Fibroblast of upper back skin (primary cell): ENCODE measurements at places on chromosomes 4 and X.

GRCh38 chr4:183130328-183131155 is 31.5 kb downstream of the WWC2 start:
- DNase-seq, result peak; percentile 62

DNA sequence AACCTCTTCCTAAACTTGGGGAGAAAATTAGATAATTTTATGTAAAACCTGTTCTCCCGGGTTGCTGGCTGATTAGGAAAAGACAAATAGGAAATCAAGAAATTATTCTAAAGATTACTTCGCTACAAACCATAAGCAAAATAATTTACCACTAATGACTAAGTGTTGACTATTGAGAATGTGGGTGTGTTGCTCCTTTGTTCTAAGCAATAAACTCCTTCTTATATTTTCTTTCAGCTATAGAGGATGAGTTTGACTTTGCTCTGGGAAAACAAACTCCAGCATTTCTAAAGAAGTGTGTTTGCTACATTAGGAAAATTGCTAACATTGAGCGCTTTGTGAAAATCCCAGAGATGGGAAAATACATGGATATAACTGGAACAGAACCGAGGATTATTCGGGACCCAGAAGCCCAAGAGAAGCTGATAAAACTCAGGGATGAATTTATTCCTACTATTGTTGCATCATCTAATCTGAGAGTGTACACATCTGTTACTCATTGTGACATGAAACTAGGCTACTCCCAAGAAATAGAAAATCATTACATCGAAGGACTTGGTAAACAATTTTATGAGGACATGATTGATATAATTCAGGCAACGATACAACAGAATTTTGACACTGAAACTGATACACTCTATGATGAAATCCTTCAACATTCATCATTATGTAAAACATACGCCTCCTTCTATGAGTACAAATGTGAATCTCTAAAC is 194.2 kb downstream of the NWD2 start:
- DNase-seq, result no peak

DNA sequence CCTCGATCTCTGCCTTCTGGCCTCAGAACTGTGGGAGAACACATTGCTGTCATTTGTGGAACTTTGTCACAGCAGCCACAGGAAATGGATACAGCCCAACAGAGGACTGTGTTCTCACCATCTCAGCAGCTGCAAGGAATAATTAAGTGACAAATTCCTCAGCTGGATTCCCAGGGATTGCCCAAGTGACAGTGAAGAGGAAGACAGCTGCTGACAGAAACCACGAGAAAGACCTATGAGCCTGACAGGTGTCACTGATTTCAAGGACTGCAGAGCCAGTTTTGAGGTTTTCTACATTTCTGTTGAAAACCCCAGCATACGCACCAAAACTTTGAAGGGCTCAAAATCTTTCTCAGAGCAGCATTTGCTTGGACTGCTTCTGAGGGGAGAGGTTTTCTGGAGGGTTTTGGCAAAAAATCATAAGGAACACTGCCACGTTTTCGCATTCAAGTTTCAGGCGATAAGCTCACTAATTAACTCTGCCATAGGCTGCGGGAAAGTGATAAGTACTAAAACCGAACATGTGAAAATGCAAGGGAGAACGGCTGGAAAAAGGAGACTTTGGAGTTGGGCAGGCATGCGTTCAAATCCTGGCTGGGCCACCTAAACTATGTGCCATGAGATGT is 88.8 kb downstream of the DRD5 start:
- no peak for DNase-seq

DNA sequence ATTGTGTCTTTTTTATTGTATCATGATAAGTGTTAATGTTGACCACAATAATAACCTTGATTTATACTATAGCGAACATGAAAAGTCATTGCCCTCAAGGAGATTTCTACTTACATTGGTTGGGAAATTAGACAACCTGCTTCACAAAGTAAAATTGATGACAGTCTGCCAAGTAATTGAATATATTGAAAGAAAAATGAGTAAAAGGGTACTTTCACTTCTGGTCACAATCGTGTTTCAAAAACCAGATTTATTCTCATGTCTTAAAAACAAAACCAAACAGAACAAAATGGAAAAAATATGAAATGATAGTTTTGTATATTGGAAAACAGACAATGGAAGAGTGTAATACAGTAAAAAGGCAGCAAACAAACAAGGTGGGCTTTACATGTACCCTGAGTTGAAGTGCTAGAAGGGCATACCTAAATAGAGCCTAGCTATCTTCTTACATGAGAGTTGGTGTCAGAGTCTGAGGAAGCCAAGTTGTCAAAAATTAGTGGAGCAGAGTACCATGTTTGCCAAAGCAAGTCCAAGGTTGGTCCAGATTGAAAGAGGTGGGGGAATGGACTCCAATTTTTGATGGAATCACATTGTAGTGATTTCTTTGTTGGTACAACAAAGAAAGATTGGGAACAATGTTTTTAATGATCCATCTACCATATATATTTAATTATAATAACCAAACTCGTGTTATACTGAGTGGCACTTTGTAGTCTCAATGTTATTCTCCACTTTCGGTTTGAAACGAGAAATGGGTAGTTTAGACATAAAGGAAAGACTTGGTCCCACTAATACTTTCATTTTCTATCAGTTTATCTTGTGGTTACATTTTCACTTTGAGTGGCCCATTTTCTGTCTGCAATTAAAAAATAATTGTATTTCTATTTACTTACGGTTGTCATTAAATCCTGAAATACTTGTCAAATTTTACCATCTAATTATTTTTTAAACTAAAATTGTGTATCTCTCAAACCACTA is 775.6 kb downstream of the STIM2 start:
- DNase-seq, result no peak

- DNase-seq, result no peak
Measured at GRCh38 chr4:39451423-39452023, 7.2 kb downstream of the RPL9 start.

DNA sequence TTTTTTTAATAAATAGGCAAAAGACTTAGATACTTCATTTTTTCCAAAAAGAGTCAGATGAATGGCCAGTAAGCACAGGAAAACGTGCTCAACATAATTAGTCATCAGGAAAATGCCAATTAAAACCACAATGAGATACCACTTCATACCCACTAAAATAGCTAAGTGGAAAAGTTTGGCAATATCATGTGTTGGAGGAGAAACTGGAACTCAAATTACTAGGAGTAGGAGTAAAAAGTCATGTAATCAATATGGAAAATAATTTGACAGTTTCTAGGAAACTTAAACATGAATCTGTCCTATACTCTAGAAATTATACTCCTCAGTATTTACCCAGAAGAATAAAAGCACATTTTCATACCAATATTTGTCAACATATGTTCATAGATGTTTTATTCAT is 449.8 kb downstream of the INPP4B start:
- DNase-seq, result peak; percentile 45

GRCh38 chrX:9475984-9476383 is 11.1 kb downstream of the TBL1X start:
- DNase-seq, result no peak

GRCh38 chr4:46886711-46887110 is 22.3 kb downstream of the COX7B2 start:
- no peak for DNase-seq
